ENCODE measurements at places on chromosomes 1 and 21.

DNA sequence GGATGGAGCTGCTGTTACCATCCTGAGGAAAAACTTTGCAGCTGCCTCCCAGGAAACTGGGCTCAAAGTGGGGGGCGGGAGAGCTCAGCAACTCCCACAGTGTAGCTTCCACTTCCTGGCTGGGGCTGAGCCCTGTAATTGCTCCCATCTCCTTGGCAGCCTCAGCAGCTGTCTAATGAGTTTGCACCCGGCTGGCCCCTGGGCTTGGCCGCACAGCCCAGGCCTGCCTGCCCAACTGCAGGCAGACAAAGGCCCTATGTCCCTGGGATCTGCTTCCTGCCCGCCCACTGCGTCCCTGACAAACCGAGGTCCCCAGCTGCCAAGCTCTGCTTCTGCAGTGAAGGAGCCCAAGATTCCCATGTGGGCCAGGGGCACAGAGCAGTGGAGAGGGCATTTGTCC, 30.1 kb downstream of the EDN2 start:
- DNase-seq, result no peak

- DNase-seq, result no peak
Measured at GRCh38 chr1:44650159-44650831, 24.0 kb downstream of the TMEM53 start.

DNA sequence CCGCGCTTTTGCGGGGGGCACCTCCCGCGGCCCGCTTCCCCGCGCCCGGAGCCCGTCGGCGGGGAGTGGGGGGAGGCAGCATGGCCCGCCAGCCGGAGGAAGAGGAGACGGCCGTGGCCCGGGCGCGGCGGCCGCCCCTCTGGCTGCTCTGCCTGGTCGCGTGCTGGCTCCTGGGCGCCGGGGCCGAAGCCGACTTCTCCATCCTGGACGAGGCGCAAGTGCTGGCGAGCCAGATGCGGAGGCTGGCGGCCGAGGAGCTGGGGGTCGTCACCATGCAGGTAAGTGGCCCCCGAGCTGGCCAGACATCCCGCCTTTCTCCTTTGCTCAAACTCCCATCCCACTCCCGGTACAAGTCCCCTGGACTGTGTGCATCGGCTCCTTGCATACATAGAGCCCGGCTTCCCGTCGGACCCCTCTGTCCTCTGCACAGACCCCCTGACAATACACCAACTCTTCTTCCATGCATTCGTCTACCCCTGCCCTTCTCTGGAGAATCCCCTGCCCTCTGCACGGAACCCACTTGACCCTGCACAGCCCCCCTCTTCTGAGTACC, 812 bp downstream of the CACHD1 start:
- DNase-seq, result no peak

DNA sequence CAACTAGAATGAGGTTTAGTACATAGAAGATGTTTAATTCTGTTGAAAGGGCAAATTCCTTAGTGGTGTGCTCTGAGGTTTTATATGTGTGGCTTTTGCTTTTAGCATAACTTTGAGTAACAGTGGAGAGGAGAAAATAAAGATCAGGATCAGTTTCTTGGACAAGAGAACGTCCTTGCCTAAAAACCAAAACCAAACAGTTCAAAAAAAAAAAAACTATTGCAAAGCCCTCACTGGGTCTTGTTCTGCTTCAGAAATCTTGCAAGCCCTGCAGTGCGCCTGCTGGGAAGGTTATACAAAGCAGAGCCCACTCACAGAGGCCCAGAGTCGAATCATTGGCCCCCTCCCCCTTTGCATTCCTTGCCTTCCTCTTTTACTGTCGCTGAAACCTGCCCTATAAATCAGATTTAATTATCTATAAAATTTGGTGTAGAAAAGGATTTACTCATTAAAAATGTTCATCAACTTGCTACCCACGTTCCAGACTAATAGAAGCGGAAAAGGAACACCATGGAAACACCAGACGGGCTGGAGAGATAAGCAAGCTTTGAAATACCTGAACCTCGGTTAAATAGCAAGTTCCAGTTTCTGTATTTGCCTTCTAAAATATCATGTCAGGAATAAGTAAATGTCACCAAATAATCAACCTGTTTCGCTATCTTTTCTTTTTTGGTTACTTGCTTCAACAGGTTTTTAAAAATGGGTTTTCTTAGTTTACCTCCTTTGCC, 201.6 kb upstream of the PTBP2 start:
- DNase-seq, result no peak

GRCh38 chr21:45482899-45483821, 59.1 kb downstream of the SLC19A1 start:
- DNase-seq, result no peak

- DNase-seq, result no peak
Measured at GRCh38 chr1:98849969-98850636, 154.6 kb downstream of the PLPPR5 start.

- DNase-seq, result no peak
Measured at GRCh38 chr1:63466759-63467158, 56.3 kb downstream of the ITGB3BP start.

- DNase-seq, result no peak
Measured at GRCh38 chr21:38212706-38213105, 44.1 kb upstream of the KCNJ15 start.

- no peak for DNase-seq
Measured at GRCh38 chr1:83920320-83920719, 78.6 kb downstream of the TTLL7 start.

DNA sequence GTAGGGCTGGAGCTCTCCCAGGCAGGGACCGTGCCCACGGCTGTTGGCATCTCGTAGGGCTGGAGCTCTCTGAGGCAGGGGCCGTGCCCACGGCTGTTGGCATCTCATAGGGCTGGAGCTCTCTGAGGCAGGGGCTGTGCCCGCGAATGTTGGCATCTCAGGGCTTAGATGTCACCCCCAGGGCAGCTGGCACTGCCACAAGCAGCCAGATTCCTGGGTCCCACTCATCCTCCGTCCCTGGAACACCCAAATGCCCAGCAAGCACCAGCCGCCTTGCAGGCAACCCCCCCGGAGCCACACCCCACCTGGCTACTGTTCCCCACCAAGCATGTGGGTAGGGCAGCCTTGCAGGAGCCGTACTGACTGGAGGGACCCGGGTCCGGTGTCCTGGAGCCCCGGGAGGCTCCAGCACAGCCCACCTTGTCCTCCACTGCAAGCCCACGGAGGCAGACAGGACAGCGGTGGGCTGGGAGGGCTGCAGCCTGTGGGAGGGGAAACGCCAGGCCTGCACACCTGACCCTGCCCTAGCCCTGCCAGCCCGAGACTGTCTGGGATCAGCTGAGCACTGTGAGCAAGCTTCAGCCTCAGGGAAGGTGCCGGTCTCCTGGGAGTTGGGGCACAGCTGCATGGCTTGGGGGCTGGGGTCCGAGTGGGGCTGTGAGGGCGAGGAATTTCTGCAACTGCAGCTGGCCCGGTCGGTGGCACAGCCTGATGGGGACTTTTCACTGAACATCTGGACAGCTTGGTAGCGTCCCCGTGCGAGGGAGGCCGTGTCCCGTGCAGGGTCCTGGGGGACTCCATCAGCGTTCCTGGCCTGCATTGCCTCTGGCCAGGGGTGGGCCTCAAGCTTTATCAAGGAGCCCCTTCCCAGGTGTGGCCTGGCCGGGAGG, 53.6 kb downstream of the COL18A1 start:
- DNase-seq, result no peak
